ENCODE measurements at places on chromosomes 16 and 17.

DNA sequence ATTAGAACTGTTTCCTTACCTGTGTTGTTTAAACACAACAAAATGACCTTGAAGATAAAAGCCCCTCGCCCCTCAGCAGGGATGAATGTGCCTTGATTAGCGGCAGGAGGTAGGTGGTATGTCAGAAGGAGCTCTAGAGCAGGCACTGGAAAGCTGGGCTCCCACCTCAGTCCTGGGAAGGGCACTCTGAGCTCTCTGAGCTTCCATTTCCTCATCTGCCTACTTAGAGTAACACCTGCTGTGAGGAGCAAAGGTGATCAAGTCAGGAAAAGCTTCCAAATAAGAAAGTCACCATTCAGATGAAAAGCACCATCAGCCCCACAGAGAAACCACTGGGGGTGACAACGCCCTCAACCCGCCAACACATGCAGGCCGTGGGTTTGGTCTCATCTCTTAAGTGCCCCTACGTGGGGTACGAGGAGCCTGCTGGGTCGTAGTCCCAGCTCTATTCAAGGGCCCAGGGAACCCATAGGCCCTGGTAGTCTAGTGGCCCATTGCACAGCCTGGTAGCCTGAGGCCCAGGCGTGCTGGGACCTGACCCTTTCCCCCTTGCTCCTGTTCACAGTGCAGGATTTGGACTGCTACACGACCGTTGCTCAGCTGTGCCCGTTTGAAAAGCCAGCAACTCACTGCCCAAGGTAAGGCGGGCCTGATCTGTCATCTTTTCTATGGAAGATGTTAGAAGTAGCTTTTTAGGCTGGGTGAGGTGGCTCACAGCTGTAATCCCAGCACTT, 57.3 kb downstream of the CRISPLD2 start:
- DNase-seq, result no peak

DNA sequence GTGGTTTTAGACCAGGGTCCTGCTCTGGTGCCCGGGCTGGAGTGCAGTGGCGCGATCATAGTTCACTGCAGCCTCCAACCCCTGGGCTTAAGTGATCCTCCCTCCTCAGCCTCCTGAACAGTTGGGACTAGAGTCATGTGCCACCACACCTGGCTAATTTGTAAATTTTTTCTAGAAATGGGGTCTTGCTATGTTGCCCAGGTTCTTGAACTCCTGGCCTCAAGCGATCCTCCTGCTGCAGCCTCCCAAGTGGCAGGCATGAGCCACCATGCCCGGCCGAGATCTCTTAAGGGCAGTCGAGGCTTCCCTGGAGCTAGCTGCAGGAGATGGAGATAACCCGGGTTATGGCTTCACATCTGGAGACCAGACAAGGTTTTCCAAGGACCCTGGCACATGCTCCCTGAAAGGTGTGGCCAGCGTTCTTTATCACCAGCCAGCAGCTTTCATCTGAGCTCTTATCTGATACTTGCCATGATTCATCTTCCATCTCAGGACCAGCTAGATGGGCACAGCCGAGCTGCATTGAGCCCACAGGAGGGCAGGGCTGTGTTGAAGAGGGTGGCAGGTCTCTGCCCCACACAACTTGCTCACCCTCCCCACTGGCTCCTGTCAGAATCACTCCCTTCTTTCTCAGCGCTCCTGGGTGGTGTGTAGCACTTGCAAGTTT, 28.6 kb downstream of the SCNN1B start:
- no peak for DNase-seq

- DNase-seq, result no peak
These were observed 27.8 kb downstream of the NAGPA start for GRCh38 chr16:5005916-5006315.

- no peak for DNase-seq
These were observed 12.3 kb downstream of the SMIM5 start for GRCh38 chr17:75645501-75645888.

GRCh38 chr17:48215583-48216139, 108.1 kb downstream of the SNX11 start:
- no peak for DNase-seq

DNA sequence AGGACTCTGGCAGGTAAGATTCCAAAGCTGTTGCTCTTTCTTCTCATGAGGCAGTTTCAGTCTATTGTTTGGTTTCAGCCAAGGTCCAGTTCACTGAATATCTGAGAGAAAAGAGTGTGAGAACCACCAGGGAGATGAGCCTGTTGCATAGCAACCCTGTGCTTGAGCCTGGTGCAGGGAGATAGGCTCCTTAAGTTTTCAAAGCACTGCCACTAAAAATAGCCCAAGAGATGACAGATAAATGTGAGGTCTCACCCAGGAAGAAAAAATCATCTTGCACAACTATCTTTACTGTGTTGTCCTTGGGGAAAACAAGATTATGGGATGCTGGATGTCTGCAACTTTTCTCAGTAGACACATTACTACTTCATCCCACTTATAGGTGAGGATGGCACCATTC, 26.2 kb upstream of the NUDT7 start:
- no peak for DNase-seq

DNA sequence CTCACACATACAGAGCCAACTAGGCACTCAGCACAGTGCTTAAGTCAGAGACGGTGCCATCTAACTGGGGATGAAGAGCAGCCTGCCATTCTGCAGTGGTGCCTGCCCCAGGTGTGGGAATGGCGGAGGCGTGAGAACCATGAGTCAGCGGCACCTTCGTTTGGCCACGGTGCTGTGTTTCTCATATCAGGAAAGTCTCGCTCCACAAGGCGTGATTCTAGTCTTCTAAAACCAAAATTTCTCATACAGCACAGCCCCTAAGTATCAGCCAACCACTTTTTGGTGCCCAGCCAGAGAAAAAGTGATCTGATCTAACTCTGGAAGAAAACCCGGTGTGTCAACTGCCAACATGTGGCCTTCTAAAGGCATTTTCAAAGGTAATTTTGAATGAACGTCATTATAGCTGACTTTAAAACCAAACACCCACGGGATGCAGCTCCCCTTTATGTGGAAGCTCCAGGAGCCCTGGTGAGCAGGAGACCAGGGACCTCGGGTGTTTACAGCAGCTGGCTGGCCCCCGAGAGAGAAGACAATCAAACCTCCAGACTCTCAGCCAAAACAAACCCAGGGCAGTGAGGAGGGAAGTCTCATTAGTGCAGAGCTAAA, 54.6 kb downstream of the ABCC12 start:
- peak; percentile 73 for DNase-seq

- no peak for DNase-seq
These were observed 8.2 kb downstream of the CIITA start for GRCh38 chr16:10885246-10885645.

- DNase-seq, result no peak
These were observed 800 bp downstream of the PLEKHH3 start for GRCh38 chr17:42675965-42676423.

DNA sequence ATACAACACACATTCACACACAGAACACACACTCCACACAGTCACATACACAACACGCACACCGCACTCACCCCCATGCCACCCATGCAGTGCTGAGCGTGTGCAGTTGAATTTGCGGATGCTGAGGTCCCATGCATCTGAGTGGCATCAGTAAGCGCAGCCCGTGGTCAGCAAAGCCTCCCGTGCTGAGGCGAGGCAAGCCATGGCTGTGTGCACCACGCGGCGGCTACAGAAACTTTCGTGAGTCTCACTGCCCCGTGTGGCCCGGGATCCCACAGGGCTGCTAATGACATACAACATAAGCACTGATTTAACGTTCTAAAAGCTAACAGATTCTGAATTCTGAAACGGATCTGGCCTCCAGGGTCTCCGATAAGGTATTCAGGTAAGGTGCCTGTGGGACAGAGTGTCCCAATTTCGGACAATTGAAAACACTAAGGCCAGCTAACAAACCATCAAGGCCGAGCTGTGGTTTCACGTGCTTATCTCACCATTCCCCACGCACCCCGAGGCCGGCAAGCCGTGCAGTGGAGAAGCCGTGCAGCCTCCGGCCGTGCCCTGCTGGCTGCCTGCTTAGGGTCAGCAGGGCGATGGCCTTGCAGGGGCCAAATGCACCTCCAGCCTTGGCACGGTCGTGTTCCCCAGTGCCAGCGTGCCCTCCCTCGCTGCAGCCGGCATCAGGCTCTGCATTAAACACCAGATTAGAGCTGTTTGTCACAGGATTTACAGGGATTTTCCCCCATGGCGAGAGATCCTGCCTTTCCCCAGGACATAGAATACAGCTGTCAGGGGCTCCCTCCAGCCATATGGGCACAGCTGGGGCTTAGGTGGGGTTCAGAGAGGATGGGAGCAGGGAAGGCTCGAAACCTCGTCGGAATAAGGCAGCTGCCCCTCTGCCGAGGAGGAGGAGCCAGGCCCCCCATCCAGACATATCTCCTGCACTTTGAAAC, 191.7 kb downstream of the C16orf95 start:
- DNase-seq, result no peak

GRCh38 chr16:89040861-89041570, 52.6 kb upstream of the ACSF3 start:
- DNase-seq, result no peak

GRCh38 chr16:28279006-28279405, 13.3 kb upstream of the SBK1 start:
- no peak for DNase-seq

- DNase-seq, result no peak
These were observed 27.8 kb downstream of the COG4 start for GRCh38 chr16:70495425-70496182.

DNA sequence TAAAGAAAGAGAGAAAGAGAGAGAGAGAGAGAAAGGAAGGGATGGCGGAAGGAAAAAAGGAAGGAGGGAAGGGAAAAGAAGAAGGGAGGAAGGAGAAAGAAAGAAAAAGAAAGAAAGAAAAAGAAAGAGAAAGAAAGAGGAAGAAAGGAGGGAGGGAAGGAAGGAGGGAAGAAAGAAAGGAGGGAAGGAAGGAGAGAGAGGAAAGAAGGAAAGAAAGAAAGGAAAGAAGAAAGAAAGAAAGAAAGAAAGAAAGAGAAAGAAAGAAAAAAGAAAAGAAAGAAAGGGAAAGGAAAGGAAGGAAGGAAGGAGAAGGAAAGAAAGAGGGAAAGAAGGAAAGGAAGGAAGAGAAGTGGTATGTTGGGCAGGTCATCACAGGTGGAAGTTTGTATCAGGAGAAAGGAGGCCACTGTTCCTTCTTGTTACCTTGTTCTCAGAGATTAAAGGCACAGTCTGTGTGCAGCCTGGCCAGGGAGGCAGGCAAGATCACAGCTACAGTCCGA, 19.3 kb downstream of the SLC35G3 start:
- DNase-seq, result no peak

- no peak for DNase-seq
These were observed 22.5 kb downstream of the MYH10 start for GRCh38 chr17:8608001-8608400.

- no peak for DNase-seq
These were observed 256.1 kb upstream of the RPL38 start for GRCh38 chr17:73947281-73947965.

Data from activated CD4-positive, alpha-beta T cell treated with anti-CD3 and anti-CD28 coated beads, Interleukin-2, amount 50 U/mL, for 48 hours (primary cell).